CD4-positive, alpha-beta T cell treated with Interferon alpha-2 for 1 hour (primary cell): ENCODE measurements at places on chromosomes 16 and 17.
A peak's percentile ranks its signal among the peaks of the same experiment; 100 is the strongest.

- no peak for DNase-seq
Observed at GRCh38 chr17:50775926-50776325, 8.6 kb upstream of the ANKRD40CL start.

DNA sequence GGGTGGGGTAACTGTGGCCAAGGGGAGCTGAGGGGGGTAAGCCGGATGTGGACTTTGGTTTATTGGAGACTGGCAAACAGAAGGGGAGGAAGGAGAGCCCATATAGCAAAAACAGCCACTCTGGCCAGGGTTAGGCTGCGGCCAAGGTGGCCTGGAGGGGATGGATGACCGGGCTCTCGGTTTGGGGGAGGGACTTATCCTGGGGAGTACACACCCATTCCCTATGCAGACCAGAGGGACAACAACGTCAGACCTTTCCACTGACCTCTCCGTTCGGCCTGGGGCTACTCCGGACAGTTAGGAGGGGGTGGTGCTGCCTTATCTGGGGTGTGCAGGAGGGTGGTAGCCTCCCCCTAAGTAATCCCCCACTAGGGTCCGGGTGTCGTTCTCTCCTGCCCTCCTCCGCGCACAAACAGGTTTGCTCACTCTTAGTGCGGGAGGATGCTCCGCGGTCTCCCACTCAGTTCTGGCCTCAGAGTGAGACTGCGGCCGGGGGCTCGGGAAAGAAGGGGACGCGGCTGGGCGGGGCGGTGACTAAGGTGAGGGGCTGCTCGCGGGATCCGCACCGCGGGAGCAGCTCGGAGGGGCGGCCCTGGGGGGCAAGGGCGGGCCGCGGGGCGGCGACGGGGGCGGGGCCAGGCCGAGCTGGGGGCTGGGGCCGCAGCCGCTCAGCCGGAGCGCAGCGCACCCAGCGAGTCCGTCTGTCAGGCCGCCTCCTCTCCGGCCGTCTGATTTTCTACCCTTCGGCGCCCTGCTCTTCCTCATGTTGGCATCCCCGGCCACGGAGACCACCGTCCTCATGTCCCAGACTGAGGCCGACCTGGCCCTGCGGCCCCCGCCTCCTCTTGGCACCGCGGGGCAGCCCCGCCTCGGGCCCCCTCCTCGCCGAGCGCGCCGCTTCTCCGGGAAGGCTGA, at the start of gene WNK4:
WNK4 (plus strand) TSS at position 675 of the 915 bp plus-strand sequence; CDS start at position 764, 89 bp downstream.
- no peak for DNase-seq

DNA sequence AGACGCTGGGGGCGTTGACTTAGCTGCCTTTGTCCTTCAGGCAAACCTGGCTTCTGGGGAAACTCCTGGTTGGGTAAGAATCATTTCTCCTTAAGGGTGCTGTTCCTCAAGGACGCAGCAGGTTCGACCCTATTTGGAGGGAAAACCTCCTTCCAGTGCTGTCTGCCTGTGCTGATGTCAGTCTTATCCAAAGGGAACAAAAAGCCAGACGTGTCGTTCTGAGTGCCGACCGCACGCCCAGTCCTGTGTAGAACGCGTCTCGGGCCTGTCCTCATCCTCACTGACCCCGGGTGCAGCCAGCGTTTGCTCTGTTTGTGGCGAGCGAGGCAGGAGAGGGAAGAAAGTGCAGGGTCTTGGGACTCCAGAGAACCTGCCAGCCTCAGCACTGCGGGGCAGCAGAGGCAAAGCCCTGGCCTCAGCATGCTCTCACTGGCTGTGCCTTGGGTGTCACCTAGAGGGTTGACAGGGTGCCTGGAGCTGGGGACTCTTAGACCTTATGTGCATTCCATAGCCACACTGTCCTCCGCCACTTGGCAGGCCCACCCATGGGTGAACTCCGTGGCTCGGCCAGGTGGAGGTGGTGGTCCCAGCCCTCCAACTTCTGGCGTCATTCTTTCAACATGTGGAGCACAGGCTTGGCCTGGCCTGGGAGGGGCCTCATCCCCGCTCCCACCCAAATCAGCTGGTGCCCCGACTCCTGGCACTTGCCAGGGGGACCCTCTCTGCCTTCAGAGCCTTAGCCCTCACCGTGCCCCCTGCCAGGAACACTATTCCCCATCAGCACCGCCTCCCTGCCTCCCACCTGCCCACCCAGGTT, 6.0 kb downstream of the SNN start:
- DNase-seq, result no peak

- no peak for DNase-seq
Observed at GRCh38 chr17:9931144-9931741, 26.2 kb upstream of the RCVRN start.

DNA sequence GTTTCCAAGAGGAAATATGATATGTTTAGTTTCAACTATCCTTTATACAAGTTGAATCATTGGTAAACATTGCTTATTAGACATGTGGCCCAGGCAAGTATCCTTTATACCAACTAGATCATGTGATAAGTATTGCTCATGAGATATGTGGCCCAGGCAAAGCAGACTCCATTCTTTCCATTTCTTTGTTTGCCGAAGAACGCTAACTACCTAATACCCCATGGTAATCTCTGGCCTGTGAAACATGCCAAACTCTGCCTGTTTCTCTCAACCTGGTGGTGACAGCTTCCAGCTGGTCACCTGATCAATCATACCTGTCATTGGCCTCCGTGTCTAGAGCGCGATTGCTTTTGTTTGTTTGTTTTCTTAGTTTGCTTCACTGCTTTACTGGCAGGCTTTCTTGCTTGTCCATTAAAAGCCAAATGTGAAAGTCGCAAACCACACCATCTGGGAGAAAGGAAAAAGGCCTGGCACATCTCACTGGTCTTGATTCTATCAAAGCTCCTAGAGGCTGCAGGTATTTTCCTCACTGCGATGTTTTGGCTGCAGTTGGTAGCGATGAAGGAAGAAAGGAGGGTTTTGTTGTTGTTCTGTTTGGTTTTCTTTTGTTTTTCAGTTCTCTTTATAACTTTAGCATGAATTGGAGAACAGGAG, 686.2 kb downstream of the KCNJ2 start:
- no peak for DNase-seq

- no peak for DNase-seq
Observed at GRCh38 chr16:16120044-16120381, 103.3 kb downstream of the ABCC6 start.

GRCh38 chr17:28575126-28575795, 1.4 kb downstream of the ALDOC start:
- no peak for DNase-seq

DNA sequence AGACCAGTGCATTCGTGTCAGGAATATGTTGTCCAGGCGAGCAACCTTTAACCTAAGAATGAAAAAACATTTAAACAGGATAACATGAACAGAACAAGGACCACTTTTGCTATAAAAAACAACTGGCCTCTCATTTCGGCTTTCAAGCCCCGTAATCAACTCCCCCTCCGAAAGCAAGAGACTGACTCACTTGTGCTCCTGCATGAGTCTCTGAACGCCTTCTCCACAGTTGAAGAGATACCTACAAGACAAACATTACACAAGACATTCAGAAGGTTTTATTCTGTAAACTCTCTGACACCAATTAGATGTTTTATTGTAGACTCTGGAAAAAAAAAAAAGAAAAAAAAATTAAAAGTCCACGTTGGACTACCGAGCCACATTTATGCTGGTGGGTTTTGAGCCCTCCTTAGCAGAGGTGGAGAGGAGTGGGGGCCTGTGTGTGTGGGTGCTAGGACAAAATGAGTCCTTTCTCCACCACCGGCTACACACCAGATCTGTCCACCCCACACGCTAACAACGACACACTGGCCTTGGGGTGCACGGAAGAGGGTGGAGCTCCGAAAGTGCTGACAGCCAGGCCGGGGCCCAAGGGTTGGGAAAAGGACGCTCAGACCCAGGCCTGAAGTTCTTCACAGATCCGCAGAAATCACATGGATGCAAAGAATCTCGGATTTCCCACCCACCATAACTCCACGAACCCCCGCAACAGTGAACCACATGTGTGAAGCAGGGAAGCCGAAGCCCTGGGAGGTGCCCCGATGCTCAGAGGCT, 759 bp downstream of the ELAC2 start:
- DNase-seq, result no peak

GRCh38 chr17:27741361-27741861, 58.9 kb downstream of the NOS2 start:
- no peak for DNase-seq

GRCh38 chr17:34874478-34874877, 86.8 kb downstream of the CCT6B start:
- no peak for DNase-seq

- DNase-seq, result no peak
Observed at GRCh38 chr17:73335591-73336407, 24.0 kb upstream of the CDC42EP4 start.

DNA sequence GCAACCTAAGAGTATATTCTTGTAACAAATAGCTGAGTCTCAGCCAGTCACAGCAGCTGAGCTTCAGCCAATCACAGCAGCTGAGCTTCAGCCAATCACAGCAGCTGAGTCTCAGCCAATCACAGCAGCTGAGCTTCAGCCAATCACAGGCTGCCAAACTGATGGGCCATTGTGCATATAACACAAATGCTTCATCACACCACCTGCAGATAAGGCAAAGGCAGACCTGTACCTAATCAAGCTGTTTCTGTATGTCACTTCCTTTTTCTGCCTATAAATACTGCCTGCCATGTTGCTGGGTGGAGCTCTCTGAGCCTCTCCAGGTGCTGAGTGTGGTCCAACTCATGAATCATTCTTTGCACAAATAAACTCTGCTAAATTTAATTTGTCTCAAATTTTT, 19.9 kb downstream of the MYH13 start:
- DNase-seq, result no peak

- no peak for DNase-seq
Observed at GRCh38 chr17:79925242-79925957, 86.2 kb upstream of the CBX4 start.

GRCh38 chr17:11081342-11081741, 159.7 kb upstream of the SHISA6 start:
- no peak for DNase-seq

DNA sequence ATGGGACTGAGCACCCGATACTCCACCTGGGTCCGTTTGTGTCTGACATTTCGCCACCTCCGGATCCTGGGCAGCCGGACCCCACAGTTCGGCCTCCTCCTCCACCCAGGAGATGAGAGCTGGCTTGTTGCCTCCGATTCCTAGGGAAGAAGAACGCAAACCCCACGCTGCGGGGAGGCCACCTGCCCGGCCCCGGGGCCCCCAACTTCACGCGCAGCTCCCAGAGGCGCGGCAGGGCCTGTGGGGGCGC, 542 bp downstream of the ZNF764 start:
- DNase-seq, result no peak

DNA sequence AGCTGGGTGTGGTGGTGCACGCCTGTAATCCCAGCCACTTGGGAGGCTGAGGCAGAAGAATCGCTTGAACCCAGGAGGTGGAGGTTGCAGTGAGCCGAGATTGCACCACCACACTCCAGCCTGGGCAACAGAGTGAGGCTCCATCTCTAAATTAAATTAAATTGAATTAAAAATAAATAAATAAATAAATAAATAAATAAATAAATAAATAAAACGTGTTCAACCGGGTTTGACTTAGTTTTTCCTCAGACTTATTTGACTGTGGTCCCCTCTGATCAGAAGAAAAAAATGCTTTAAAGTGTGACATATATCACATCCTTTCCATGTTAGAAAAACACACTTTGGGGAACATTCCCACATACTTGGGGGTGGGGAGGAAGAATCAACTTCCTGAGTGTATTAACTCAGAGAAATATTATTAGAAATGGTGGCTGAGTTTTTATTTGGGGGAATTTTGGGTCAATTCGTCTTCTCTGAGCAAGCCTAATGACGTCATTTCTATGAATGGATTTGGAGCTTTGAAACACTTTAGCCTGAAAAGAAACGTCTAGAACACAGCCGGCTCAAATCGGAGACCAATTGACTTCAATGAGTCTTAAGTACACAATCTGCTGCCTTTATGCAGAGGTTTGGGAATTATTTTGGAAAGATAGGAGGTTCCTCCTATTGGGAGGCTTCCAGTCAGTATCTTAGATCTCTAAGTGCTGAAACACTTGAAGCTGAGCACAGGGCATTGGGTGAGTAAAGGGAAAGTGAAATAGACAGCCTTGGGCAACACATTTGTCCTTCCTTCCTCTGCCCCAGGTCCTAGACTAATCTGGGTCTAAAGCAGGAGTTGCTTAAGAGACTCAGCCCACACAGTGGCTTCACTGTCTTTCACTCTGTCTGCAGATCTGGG, 132.6 kb downstream of the PITPNC1 start:
- DNase-seq, result no peak

DNA sequence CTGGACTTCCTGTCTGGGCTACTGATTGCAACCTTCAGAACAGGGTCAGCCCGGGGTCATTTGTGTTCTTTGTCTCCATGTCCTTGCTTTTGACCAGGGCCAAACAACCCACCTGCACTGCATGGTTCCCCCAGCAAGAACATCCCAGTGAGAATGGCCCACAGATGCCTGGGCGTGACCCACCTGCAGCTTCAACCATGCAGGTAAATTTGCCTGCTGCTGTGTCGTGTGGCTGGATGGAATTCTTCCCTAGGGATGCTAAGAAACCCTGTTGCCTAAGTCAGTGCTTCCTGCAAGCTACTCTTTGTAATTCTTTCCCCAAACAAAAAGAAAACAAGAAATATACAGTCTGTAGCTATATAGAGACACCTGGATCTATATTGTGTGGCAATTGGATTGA, 12.5 kb downstream of the CDH13 start:
- no peak for DNase-seq

DNA sequence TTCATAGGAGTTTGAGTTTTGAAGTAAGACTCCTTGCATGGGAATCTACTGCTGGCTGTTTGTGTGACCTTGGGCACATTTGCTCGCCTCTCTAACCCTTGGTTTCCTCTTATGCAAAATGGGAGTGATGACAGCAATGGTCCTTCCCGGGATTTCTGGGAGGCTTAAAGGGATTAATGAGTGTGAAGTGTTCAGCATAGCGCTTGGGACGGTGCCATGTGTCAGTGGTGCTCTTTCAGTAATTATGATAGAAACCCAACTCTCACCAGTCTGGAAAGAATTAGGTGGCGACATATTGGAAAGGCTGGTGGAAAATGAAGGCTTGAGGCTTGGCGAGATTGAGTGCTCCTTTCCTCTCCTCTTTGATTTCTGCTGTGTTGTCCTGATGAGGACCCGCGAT, 429.2 kb upstream of the EEF2KMT start:
- DNase-seq, result no peak

DNA sequence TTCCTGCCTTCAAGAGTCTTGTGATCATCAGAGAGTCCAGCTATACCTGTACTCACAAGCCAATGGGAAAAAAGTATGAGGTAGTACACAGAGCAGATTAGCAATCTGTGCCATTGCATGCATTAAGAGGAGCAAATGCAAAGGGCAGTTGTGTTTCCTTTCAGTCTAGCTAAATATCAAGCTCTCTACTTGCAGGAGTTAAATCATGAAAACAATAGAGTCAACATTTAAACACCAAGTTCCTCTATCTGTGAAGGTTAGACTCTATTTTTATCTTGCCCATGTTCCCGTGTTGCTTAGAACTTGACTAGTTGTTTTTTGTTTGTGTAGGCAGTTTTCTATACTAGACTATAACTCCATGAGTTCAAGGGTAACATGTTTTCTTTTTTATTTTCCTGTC, 4.7 kb upstream of the FAM20A start:
- DNase-seq, result no peak

- DNase-seq, result peak; percentile 31
Observed at GRCh38 chr17:74274709-74275340, 791 bp downstream of the DNAI2 start.

- no peak for DNase-seq
Observed at GRCh38 chr17:50047488-50048126, 8.3 kb upstream of the ITGA3 start.

- no peak for DNase-seq
Observed at GRCh38 chr17:40490982-40491381, 10.4 kb downstream of the TNS4 start.
